ENCODE measurements at places on chromosomes 4 and X.
A peak's percentile ranks its signal among the peaks of the same experiment; 100 is the strongest.

DNA sequence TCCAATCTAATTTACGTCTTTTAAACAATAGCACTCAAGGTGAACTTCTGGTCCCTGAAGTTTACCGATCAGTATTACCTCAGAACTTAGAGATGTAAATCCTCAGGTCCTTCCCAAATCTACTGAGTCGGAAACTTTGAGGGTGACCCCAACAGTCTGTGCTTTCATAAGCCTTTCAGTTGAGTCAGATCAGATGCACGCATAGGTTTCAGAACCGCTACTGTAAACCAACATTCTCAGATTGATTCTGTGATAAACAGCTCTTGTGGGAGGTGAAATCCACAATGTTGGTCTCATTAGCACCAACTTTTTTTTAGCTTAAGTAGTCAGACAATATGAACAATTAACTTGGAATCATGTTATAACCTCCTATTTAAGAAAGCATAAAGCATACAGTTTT, 86.0 kb downstream of the WWC2 start:
- no peak overlapping the region for H3K27ac ChIP-seq
- no peaks in the 10 kb centered on the region for H3K27me3 ChIP-seq
- H3K4me1 ChIP-seq = peaks cover 44% of the 10 kb centered on the region
- DNase-seq = no peak
- H3K4me3 ChIP-seq = no peak overlapping the region

DNA sequence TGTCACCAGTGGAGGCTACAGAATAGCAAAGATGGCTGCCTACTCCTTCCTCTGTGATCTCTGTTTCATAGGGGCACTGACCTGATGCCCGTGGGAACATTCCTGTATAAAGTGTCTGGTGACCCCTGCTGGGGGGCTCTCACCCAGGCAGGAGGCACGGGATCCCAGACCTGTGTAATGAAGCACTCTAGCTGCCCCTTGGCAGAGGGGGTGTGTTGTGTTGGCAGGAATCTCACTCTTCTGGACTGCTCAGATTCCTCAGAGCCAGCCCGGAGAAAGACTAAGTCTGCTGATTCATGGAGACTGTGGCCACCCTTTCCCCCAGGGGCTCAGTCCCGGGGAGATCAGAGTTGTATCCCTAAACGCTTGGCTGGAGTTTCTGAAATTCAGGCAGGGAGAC, 648.3 kb downstream of the SPRY1 start:
- peak; percentile 3 for DNase-seq
- no peaks in the 10 kb centered on the region for H3K36me3 ChIP-seq
- H3K27ac ChIP-seq = no peak overlapping the region
- no peaks in the 10 kb centered on the region for H3K27me3 ChIP-seq
- no peaks in the 10 kb centered on the region for H3K4me1 ChIP-seq
- no peak overlapping the region for H3K4me3 ChIP-seq

GRCh38 chrX:106917830-106918500, 2.2 kb upstream of the CLDN2 start:
- H3K4me1 ChIP-seq = peaks cover 15% of the 10 kb centered on the region
- no peaks in the 10 kb centered on the region for H3K36me3 ChIP-seq
- no peak for DNase-seq

DNA sequence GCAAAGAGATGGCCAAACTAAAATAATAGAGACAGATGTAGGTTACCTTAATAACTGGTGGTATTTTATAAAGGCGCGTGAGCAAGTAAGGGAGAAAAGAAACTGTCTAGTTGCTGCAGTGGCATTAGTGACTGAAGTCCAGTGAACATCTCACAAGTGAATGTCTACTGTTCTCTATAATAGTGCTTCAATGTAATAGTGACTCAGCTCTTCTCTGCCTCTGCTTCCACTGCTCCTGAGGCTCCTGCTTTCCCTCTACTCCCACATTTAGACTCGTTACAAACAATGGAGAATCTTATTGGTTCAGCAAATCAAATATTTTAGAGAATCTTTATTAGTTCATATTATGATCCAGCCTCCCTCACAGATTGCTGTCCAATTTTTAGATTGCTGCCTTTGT, 779.1 kb upstream of the HTR2C start:
- DNase-seq = no peak
- no peak overlapping the region for H3K4me3 ChIP-seq
- H3K27ac ChIP-seq = no peak overlapping the region
- no peaks in the 10 kb centered on the region for H3K36me3 ChIP-seq

DNA sequence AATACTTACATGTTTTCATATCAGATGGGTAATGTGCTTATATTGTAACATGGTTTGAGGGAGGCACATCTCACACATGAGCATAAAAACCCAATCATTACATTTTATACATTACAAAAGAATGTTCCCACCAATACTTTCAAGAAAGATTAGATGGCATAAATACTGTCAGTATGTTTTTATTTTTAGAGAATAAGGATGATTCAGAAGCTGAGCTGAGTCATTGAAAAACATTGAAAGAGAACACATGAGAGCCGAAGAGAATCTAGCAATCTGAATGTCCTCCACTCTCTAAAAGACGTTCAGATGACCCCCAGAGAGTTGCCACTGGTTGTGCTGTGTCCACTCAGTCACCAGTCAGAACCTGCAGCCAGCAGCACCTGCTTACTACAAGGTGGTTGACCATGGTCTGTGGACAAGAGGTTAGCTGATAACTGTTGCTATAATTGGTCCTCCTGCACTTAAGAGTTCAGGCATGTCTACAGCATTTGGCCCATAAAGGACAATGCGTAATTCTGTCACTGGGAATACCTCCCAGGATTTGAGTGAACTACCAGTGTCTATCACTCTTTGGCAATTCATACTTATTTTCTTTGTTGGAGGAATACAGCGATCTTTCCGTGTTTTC, 382.2 kb upstream of the IGFBP7 start:
- H3K27ac ChIP-seq = no peak overlapping the region
- H3K4me3 ChIP-seq = no peak overlapping the region
- DNase-seq = no peak
- H3K27me3 ChIP-seq = no peaks in the 10 kb centered on the region
- no peaks in the 10 kb centered on the region for H3K36me3 ChIP-seq

Measured in HepG2 (cell line).